ENCODE measurements at places on chromosomes 6 and 20.

GRCh38 chr6:142823256-142823902 lies 121.6 kb downstream of the HIVEP2 start:
- DNase-seq = no peak

GRCh38 chr6:160818934-160819333 lies 116.9 kb downstream of the PLG start:
- no peak for DNase-seq

DNA sequence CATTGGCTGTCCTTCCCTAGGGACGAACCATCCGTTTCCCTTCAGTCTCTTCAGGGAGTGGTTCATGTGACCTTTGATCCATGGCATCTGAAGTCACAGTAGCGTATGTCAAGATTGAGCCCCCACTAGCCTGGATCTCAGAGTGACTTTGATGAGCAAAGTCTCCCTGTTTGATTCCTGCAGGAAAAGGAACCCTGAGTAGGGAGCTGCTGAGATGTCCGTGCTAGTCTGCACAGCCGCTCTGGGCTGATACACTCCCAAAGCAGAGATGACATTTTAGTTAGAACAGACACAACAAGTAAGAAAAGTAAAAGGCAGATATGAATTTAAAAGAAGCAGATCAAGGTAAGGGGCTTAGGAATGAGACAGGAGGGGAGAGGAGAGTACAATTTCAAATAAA lies 899.4 kb downstream of the C6orf118 start:
- DNase-seq = no peak

DNA sequence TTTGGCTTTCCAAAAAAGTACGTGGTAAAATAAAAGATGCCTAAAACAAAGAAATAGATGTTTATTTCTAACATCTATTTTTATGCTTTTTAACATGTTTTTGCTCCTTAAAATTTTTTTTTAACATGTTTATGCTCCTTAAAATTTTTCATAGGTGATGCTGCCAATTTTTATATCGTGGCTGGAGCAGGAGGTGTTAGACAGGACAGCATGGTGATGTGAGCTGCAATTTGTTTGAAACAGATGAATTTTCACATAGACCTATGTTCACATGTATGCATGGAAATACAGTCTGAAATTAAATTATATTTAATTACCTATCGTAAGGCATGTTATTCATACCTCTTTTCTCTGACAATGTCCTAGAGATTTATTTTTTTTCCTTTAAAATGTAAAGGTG lies 784.8 kb downstream of the EPHA7 start:
- DNase-seq = no peak

DNA sequence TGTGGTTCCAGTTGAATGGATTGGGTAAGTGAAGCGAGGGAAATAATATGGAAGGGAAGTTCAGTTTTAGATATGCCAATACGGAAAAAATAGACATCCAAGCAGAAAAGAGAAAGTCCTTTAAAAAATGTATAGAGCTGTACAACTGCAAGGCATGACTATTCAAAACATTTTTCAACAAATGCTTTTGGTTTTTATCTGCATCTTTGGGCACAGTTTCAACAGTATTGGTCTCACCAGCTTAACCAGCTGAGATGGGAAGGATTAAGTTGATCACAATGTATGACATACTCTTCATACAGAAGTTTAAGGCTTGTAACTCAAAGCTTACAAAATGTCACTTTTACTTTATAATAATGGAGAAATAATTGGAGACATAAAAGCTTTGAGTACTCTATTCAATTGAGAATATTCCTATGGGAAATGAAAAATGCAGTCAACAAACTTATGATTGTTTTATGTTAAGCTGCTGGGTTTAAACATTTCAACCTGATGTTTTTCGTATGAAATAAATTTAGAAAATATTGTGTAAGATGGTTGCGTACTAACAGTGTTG lies 16.3 kb upstream of the UTRN start:
- DNase-seq = no peak

- DNase-seq = no peak
Observed at GRCh38 chr6:55868176-55868575, 7.2 kb downstream of the BMP5 start.

DNA sequence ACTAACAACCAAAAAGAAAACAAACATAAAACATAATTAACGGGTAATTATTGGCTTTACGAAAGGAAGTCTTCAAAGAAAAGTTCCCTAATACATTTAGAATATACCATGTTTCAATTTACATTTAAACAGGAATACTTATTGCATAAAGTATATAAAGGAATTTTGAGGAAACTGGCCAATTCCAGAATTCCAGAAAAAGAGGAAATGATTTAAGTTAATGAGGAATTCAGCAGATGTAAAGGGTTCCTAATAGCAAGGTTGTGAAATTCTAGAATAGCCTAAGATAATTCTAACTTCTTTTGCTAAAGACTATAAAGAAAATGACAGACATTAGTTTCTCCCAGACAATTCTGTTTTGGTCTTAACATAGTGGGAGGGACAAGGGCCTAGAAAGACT lies 35.0 kb downstream of the DTNBP1 start:
- DNase-seq = no peak

DNA sequence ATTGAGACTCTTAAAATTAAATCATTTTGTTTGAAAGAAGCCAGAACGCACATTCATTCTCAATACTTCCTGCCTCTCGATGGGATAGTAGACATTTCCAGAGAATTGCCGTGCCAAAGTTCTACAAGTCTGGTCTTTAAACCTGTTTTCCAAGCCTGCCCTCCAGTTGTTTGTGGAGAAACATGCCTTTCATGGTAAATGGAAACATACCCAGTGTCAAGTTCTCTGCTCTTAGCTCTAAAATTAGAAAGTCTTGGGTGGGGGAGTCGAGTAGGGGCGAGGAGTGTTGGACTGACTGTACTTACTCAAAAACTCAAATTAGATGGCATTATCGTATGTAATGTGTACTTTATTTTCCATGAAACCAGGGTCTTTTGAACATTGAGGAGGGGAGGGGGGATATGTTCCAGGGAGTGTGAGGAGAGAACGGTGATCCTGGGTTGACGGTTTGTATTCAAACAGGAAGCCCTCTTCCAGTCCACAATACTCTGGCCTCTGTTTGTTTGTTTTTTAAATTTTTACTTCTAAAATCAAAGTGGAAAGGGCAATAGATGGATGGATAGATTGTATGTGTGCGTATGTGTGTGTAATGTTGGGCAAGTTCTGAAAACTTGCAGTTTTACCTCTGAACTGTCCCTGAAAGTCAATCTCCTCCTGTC lies 106.8 kb upstream of the ARMC2 start:
- no peak for DNase-seq

DNA sequence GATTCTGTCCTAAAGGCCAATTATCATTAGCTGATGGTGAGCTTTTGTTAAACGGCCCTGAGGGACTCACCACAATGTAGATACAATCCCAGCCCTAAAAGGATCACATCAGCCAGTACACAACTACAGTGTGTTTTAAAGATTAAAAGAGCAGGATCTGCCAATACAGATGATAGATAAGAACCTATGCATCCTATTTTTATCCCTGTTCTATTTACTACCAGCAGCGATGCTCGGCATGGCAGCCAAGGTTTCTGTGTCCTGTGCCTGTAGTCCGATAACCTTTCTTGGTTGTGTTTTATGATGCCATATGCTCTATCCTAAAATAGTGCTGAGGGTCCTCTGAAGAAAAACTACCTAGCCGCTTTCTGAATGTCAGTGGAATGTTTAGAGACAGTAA lies 289.4 kb downstream of the PHACTR1 start:
- DNase-seq = no peak

GRCh38 chr6:151409260-151409659 lies 17.9 kb upstream of the ZBTB2 start:
- DNase-seq = no peak

GRCh38 chr20:33067806-33068205 lies 11.6 kb upstream of the BPIFB4 start:
- no peak for DNase-seq

- DNase-seq = no peak
Observed at GRCh38 chr6:84515067-84515466, 249.3 kb downstream of the TBX18 start.

GRCh38 chr6:64290867-64291266 lies 655.3 kb downstream of the PHF3 start:
- no peak for DNase-seq

DNA sequence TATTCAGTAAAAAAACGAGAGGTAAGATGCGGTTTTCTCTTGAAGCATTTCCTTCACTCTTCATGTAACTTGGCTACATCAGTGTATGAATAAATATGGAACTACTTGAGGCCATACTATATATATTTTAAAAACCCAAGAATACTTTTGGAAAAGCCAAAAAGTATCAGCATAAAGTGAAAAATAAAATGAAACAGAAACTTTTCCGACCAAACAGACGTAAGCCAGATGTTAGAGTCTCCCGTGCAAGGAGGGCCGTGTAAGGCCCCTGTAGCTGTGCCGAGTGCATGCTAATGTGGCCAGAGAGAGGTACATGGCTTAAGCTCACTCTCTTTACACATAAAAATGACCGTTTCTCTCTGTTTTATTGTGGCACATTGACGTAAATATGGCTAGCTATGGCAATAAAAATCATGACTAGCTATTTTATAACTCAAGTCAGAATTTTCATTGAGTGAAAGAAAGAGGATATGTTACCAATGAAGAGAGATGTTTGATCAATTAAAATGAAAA lies 140.1 kb upstream of the GMDS start:
- DNase-seq = no peak

GRCh38 chr6:152552616-152553209 lies 84.4 kb downstream of the SYNE1 start:
- no peak for DNase-seq

DNA sequence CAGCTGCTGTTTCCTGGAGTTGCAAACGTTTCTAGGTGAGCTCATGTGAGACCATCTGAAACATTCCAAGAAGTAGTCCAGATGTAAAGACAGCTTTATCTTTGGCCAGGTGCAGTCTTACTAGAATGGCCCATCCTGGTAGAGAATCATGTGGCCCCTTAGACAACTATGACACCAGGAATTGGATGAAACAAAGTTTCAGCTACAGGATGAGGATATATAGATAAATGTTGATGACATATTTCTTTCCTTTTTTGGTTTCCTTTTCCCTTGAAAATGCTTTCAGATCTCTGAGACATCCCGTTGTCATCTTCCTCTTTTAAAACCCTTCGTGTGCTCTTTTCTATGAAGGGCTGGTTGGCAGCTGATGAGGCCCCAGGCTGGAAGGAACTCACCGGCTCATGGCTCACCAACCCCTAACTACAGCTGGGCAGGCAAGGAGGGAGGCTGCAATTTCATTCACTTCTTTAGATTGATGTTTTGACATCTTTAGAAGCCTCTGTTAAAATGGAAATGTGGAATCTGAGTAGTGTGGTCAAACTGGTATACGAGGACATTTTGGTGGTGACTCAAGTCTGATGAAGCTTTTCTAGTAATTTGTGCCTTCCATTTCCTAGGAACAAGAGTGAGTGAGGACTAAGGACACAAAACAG lies 167.9 kb upstream of the TNFAIP3 start:
- DNase-seq = no peak

GRCh38 chr6:43950051-43950605 lies 177.1 kb downstream of the MRPL14 start:
- DNase-seq = peak; percentile 74

DNA sequence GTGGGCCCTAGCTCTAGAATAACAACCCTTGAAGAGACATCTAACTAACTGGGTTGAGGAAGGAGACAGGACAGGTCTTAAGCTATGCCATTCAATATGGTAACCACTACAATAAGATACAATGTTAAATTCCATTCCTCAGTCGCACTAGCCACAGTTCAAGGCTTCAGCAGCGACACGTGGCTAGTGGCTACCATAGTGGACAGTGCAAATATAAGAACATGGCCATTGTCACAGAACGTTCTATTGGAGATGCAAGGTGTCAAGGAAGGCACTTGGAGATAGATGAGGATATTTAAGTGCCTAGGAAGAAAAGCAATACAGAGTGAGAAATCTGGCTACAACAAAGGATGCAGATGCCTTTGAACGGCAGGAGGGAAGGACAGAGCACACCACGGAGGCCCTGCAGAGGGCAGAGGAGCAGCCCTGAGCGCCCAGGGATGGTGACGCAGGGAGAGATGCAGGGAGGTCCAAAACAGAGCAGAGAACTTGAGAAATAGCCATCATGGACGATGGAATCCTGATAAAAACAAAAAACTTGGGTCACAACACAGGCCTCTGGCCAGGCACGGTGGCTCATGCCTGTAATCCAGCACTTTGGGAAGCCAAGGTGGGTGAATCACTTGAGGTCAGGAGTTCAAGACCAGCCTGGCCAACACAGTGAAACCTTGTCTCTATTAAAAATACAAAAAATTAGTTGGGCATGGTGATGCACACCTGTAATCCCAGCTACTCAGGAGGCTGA lies 140.7 kb downstream of the ZMYND8 start:
- DNase-seq = no peak

DNA sequence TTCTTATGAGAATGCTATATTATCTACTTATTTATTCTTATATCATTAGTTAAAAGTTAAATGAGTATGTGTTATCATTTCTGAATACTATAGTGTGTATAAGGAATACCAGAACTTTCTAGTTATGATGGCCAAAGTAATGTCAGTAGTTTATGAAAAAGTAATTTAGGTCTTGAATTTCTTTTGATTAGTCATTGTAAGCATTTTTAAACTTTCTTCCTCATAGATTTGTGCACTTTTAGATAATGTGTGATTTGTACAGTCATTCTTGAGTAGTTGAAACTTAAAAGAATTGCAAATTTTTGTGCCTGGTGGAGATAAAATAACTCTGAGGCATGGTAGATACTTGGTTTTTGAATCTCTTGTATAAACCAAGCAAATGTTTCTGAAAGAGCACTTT lies 311.3 kb downstream of the CDKAL1 start:
- DNase-seq = no peak

DNA sequence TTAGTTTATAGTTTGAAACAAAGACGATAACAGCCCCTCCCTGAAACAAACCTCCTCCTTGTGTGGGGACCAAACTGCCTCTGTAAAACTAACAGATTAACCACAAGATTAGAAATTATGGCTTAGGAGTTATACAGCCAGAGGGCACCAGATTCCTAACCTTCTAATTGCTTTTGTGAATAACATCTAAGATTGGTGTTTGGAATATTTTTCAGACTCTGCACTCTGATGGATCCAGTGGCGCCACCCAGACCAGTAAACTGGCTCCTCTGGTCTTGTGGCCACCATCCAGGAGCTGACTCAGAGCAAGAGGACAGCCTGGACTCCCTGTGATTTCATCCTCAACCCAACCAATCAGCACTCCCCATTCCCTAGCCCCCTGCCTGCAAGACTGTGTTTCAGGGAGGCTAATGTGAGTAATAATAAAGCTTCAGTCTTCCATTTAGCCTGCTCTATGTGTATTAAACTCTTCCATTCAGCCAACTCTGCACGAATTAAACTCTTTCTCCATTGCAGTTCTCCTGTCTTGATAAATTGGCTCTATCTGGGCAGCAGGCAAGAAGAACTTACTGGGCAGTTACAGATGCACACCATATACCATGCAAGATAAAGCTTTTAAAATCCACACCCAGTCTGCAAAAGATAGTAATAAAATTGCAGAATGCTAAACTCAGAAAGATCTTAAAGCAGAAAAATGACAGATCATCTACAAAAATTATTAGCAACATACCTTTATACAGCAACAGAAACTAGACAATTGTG lies 58.5 kb upstream of the SLC22A16 start:
- DNase-seq = peak; percentile 10

GRCh38 chr6:91654793-91655192 lies 1067.9 kb upstream of the MAP3K7 start:
- no peak for DNase-seq

GRCh38 chr6:109515781-109516409 lies 32.9 kb upstream of the ZBTB24 start:
- DNase-seq = no peak

- DNase-seq = no peak
Observed at GRCh38 chr6:16222826-16223225, 15.6 kb upstream of the GMPR start.
